Stimulated activated CD8-positive, alpha-beta memory T cell treated with anti-CD3 and anti-CD28 coated beads, Interleukin-15, amount 100 ng/mL, for 24 hours (primary cell): ENCODE measurements at places on chromosomes 5 and 9.

DNA sequence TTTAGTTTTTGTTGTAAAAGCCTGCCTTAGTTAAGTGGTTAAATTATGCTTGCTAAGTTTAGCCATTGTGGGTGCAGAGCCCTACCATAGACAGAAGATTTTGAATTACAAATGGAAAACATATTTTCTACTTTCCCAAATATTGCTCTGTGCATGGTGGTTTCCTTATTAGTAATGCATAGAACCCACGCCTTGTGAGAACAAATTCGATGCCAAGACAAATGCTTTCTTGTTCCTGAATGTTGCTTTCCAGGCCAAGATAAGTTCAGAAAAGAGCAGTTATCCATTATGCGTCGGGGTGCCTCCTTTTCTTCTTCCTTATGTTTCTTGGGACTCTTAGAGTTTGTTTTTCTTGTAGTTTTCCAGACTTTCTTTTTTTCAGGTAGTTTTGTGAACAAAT is 31.0 kb upstream of the GARNL3 start:
- DNase-seq: no peak

DNA sequence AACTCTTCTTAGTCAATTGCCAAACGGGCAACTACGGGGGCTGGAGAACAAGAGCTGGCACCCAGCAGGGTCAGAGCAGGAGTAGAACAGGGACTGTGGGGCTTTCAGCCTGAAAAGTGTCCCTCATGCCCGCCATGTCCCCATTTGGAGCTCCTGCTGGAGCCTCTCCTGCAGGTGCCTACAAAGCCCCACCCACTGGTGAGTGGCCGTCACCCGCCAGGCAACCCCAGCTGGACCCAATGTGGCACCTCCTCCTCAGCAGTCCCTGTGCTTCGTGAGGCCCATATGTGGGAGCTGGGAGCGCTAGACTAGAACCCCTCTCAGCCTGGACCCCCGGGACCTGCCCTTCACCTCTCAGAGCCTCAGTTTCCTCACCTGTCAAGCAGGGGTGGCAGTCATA is 40.9 kb downstream of the VAV2 start:
- DNase-seq: no peak

DNA sequence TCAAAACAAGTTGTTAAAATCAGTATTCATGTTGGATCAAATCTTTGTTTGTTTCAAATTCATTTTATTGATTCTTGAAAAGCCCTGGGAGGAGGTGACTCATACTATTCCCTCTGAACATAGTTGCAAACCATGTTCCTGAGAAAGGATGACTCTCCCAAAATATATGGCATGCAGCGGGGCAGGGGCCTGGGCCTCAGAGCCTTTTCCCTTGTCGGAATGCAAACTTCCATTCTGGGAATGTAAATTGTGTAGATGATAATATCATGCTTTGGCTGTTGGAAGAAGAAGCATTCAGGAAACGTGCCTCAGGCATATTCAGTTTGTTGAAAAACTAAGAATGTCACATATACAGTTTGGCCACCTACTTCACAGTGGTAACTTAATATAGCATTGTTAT is 242.0 kb downstream of the AUH start:
- no peak for DNase-seq

- DNase-seq: no peak
Measured at GRCh38 chr5:77087484-77088261, 588 bp upstream of the ZBED3 start.

GRCh38 chr5:172505403-172505759 is 51.1 kb upstream of the SH3PXD2B start:
- no peak for DNase-seq

GRCh38 chr5:123874600-123875201 is 362.7 kb downstream of the CSNK1G3 start:
- no peak for DNase-seq

DNA sequence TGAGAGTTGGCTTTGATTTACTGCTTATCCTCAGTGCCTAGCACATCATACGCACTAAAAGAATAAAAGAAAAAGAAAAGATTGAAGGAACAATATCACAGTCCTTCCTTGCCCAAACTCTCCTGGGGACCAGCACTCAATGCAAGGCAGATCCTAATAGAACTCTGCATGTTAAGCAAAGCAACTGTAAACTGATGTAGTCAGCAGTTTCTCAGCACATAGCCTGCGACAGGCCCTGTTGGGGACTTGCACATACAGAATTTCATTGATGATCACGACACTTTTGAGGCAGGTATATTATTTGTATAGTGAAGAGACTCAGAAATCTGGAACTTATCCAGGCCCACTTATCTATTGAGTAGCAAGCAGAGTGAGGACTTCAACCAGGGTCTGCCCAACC is 15.4 kb downstream of the NIPAL4 start:
- no peak for DNase-seq

GRCh38 chr5:113153512-113154097 is 177.0 kb downstream of the DCP2 start:
- DNase-seq: no peak

DNA sequence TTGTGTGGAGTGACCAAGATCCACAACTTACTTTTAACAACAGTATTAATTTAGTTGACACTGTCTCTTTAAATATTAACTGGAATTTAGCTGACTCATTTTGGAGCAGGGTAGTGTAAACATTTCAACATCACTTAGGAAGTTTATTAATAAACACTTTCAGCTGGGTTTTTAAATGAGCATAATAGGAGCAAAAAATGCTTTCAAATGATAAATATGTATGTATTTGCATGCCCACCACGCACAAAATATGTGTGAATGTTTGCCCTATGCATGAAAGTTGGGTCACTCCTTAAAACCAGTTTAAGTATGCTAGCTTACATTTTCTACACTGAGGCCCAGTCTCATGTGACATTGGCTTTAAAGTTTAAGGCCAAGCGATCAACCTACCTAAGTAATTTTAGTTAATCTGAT is 2.9 kb downstream of the ZFAND5 start:
- DNase-seq: no peak

DNA sequence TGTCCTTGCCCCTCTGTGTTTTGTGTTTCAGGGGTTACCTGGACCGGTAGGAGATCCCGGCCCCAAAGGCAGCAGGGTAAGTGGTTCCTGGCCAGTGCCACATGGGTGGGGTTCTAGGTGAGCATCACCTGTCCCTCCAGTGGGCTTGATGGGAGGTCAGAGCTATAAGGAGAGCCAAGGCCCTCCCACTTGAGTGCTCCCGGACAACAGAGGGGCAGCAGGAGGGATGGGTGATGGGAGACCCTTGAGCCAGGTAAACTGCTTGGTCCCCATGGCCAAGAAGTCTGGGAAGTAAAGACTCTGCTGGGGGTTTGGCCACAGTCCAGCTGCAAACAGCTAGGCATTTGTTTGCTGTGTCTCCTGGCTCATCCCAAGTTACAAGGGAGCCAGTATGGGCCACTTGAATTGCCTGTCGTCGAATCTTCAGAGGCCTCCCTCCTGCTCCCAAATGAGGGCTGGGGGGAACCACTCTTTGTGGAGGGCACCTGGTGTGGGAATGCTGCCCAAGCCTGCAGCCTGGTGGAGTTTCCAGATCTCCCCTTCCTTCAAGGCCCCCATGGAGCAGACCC is 51.0 kb downstream of the COL27A1 start:
- DNase-seq: no peak

- no peak for DNase-seq
Measured at GRCh38 chr9:4389755-4390154, 89.9 kb upstream of the GLIS3 start.

- no peak for DNase-seq
Measured at GRCh38 chr5:140286424-140286823, 16.5 kb downstream of the PFDN1 start.

- no peak for DNase-seq
Measured at GRCh38 chr5:140609126-140609525, 23.8 kb downstream of the CD14 start.

DNA sequence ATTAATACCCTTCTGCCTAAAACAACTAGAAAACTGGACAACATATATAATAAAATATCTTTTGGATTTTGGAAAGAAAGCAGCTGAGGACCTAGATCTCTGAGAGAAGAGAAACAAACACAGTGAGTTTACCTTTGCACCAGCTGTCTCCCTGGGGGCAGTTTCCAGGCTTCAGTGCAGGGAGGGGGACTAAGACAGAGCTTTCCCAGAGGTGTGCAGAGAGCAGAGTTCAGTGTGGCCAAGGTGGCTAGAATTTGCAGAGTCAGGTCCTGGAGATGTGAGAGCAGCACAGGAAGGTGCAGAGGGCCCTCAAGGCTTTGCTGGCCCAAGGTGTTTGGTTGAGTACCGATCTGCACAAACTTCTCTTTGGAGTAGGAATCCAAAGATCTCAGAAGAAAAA is 26.3 kb upstream of the PTPDC1 start:
- DNase-seq: no peak

DNA sequence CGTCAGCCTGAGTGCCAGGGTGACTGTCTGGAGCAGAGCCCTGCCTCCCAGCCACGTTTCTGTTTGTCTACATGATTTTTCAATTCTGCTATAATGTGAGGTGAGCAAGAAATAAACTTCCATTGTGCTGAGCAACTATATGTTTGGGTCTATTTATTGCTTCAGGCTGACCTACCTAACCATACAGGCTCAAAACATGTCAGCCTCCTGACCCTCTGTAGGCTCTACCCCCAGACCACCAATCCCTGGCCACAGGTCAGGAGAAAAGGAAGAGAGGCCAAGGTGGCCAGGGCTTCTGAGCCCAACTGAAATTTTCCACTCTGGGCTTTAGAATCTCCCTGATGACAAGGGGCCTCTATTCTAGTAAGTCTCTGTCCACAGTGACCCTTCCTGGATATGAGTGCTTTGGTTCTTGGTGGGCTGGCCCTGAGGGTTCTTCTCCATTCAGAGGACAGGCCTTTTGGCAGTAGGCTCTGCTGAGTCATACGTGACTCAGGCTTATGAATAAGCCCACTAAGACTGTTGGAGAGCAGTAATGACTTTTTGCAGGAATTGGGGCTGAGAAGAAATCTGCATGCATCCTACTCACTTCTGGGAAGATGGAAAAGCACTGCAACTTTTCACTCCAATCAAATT is 117.2 kb upstream of the TBCA start:
- no peak for DNase-seq

DNA sequence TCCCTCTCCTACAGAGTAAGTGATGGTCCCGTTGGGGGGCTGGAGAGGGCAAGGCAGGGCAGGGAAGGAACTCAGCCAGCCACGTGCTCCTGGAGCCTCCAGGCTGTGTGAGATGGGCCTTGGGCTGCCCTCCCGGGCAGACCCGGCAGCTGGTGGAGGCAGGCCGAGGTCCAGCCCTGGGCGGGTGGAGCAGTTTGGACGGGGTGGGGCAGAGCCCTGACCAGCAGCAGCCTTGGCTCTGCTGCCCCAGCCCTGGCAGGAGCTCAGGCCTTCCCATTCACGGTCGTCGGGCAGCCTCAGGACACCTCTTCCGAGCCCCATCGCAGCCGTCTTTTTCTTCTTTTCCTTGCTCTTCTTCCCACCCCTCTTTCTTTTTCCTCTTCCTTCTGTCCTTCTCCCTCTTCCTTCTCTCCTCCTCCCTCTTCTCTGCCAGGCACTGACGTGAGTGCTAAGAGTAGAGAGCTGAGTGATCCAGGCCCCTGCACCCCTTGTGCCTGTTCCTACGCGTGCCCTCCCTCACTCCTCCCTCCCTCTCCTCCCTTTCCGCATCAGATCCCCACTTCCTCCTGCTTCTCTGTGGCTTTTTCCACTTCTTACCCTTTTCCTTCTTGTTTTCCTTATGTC is 42.8 kb downstream of the AMBP start:
- no peak for DNase-seq

DNA sequence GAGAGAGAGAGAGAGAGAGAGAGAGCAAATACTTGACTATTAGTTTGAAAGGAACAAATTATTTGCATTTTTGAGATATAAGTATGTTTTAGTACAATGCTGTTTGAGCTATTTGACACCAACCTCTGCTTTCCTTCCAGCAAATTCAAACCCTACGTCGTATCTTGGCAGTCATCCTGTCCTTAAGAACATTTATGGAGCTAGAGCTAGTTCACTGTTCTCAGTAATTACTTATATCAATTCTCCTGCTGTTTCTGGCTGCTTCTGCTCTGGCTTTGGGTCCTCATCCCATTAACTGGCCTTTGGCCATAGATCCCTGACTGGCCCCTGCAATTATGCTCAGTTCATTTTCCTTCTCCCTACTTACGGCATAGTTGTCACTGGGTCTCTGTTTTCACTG is 19.9 kb upstream of the ERAP2 start:
- DNase-seq: no peak

DNA sequence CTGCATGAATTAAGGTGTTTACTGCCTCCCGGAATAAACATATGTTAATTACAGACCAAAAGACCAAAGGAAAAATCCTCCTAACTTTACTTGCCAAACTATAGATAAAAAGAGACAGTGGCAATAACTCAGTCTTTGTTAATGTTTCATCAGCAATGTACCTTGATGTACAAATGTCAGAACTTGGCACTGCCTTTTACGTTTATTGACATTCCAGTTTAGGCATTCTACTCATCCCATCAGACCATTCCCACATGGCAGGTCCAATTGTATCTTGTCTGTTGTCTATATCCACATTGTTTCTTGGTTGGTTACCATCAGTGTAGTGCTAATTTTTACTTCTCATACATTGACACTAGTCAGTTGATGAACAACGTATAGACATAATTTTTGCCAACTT is 85.5 kb downstream of the TEX10 start:
- no peak for DNase-seq

DNA sequence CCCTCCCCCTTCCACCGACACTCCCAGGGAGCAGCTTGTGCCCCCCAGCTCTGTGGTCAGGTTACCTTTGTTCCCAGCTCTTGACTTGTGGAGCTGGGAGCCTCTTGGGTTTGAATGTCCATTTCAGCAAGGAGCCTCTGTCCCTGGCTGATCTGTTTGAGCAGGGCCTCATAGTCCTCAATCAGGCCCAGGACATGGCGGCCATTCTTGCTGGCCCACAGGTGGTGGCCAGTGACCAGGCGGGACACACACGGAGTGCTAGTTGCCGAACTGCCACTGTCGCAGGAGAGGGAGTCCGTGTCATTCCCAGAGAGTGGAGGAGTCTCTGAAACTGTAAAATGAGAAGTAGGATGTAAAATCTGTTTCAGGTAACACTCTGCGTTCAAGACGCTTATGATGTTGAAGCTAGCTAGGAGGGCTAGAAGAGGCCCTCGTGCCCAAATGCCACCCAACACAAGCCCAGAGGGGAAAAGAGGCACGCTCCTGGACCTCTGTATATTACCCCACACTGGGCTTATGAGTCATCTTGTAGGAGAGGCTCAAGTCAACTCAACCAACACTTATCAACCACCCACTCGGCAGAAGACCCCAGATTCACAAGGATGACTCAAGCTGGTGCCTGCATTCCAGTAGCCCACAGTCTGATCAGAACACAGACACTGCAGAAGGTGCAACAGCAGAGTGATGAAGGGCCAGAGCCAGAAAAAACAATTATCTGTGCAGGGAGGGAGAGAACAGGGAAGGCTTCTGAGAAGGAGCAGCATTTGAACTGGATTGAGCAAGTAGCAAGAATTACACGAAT is 177.0 kb downstream of the CDK5RAP2 start:
- DNase-seq: no peak

GRCh38 chr9:98690686-98691085 is 18.0 kb downstream of the GABBR2 start:
- DNase-seq: no peak

DNA sequence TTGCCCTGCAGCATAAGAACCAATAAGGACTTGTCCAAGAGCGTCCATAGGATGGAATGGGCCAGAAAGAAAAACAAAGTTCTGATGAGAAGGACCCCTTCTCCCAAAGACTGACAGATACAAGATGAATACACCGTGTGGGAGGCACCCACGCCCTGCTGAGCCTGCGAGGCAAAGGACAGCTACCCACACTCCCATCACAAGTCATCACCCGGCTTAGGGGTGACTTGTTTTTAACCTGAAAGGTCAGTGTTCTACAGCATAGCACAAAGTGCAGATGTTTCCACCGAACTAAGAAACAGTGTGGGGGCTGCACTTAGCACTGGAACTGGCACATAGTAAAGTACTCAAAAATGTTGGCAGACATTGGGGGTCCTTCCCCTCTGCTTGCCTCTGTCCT is 13.9 kb downstream of the TNIP1 start:
- no peak for DNase-seq
